Left lung (tissue), 14 donors: ENCODE measurements at places on chromosomes 12 and 14. TPM values are rescaled to one million over a fixed set of nuclear protein-coding genes. Genes with fewer than 3 reads are reported as not detected.

GRCh38 chr12:105331805-105332251 is 1.3 kb downstream of the C12orf75 start:
- H3K27ac ChIP-seq: no peak overlapping the region
- H3K36me3 ChIP-seq: no peaks in the 10 kb centered on the region
- peaks cover 26% of the 10 kb centered on the region for H3K27me3 ChIP-seq
- no peak overlapping the region for H3K4me3 ChIP-seq
- H3K4me1 ChIP-seq: peaks cover 12% of the 10 kb centered on the region
- DNase-seq: no peak

- no peak overlapping the region for H3K27ac ChIP-seq
- peaks cover 19% of the 10 kb centered on the region for H3K27me3 ChIP-seq
- H3K4me3 ChIP-seq: no peak overlapping the region
- no peak for DNase-seq
- H3K36me3 ChIP-seq: no peaks in the 10 kb centered on the region
Observed at GRCh38 chr12:132389526-132390286, 60.3 kb upstream of the GALNT9 start.

GRCh38 chr14:89417465-89418225 is 612 bp upstream of the FOXN3 start:
- peak overlapping the region; percentile 62 for H3K4me3 ChIP-seq
- peak; percentile 68 for DNase-seq
- H3K36me3 ChIP-seq: no peaks in the 10 kb centered on the region
- H3K4me1 ChIP-seq: peaks cover 40% of the 10 kb centered on the region
- H3K27me3 ChIP-seq: no peaks in the 10 kb centered on the region

Gene ALDH6A1
- 37.1 TPM for polyA plus RNA-seq

DNA sequence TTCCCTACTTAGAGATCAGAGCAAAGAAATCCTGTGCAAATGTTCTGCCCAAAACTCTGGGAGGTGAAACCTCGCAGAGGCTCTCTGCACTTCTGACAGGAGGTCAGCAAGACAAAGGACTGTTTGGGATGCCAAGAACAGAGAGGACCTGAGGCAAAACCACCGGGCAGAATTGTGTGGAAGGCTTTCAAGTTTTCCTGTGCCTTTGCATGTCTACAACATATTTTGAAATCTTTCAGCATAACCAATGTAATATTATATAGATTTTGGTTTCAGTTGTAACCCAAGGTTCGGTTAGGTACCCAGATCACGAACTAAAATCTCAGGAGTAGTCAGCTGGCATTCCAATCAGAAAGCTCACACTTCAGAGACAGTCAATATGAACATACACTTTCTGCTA is 99.4 kb upstream of the PLEKHA5 start:
- H3K4me3 ChIP-seq: no peak overlapping the region
- no peak overlapping the region for H3K27ac ChIP-seq
- H3K4me1 ChIP-seq: no peaks in the 10 kb centered on the region
- DNase-seq: no peak
- no peaks in the 10 kb centered on the region for H3K36me3 ChIP-seq

DNA sequence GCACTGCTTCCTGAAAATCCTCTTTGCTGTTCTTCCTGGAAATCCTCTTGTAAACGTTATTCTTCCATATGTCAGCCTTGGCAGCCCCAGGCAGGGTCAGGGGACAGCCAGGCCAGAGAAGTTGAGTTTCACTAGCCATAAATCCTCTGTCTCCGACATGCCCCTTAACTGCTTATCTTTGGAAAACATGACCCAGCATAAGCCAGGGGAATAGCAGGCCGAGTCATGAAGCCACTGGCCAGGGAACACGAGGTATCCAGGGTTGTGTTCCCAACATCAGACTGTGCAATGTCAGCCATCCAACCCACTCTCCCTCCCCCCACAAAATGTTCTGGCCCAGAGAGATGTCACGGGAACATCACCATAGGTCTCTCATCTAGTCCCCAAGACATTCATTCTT is 453.9 kb downstream of the MED13L start:
- no peak overlapping the region for H3K4me3 ChIP-seq
- no peak overlapping the region for H3K27ac ChIP-seq
- H3K36me3 ChIP-seq: no peaks in the 10 kb centered on the region
- no peaks in the 10 kb centered on the region for H3K4me1 ChIP-seq
- DNase-seq: no peak
- H3K27me3 ChIP-seq: no peaks in the 10 kb centered on the region

- H3K27me3 ChIP-seq: no peaks in the 10 kb centered on the region
- no peaks in the 10 kb centered on the region for H3K4me1 ChIP-seq
- no peak overlapping the region for H3K27ac ChIP-seq
- no peak for DNase-seq
- no peaks in the 10 kb centered on the region for H3K36me3 ChIP-seq
Observed at GRCh38 chr14:70139384-70139783, 49.4 kb downstream of the SLC8A3 start.

DNA sequence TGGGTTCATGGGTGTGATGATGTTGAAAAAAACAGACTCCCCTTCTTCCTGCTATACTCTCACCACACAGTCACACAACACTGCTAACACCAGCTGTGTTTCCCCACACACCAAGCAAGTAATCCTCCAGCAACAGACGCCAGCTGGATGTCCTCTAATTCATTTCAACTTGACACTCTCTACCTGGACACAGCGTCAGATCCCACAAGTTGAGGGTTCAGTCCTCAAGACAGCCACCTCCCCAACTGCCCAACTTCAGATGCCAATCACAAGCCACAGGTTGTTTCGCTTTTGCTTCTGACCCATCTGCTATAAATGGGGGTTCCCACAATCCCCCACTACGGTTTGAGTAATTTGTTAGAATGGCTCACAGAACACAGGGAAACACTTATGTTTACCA is 49.3 kb downstream of the TMEM30B start:
- no peaks in the 10 kb centered on the region for H3K27me3 ChIP-seq
- no peak overlapping the region for H3K27ac ChIP-seq
- H3K36me3 ChIP-seq: no peaks in the 10 kb centered on the region
- no peak overlapping the region for H3K4me3 ChIP-seq
